Stimulated activated CD8-positive, alpha-beta memory T cell treated with anti-CD3 and anti-CD28 coated beads, Interleukin-4, amount 100 ng/mL, for 24 hours (primary cell): ENCODE measurements at places on chromosomes 12 and 14.

- DNase-seq, result no peak
Observed at GRCh38 chr12:8687846-8688601, 9.8 kb upstream of the RIMKLB start.

DNA sequence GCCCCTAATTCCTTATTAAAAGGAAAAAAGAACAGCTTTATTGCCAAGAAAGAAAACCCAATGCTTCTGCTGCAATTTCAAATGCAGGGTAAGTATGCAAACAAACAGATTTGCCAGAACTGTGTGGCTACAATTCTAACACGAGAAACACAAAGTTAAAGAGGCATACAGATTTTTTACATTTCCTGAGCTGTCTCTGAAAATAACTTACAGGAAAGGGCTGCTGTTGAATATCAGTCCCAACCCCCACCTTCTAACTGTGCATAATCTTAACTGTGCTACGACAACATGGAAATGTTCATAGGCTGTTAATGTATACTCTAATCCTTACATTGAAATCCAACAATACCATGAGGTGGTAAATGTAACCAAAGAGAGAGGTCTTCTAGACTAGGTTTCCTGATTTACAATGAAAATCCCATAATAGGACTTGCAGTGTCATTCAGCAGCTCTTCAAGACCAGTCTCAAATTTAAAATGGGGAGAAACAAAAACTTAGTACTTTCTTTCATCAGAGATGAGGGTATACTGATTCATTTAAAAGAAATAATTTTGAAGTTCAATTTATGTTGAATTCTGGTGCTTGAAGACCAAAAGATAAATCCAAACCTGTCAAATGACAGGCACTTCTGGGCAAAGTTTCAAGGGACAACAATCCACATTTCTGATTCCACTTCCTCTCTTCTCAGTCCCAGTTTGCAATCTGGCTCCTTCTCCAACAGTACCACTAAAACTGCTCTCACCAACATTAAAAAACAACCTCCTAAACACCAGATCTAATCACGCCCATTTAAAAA lies 14.4 kb downstream of the FGD6 start:
- no peak for DNase-seq

DNA sequence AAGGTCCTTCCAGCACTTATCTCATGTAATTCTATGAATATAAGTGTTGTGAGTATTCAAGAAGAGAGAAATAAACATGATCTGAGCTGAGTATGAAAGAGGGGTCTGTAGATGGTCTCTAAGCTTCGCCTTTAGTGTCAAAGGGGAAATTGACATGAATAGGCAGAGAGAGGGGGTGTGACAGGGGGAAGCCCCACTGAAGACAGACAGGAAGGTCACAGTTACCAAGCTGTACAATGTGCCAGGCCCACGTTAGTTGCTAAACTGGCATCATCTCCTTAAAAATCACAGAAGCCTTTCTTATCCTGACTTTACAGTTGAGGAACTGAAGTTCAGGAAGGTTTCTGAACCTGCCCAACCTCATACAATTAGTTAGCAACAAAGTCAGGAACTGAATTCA lies 7.6 kb downstream of the ARHGEF40 start:
- no peak for DNase-seq

DNA sequence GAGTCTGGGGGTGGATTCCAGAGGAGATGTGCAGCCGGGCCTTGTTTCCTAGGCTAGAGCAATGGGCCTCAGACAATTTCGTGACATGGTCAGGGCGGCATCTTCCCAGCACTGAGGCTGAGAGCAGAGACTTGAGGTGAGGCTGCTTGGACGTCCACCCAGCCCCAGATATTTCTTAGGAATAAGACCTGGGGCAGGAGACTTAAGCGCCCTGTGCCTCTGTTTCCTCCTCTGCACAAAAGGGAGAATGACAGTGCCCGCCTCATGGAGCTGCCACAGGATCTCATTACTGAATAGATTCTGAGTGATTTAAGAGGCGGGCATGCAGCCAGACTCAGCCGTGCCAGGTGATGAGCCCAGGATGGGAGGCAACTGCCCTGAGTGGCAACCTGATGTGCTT lies 297.9 kb upstream of the SFSWAP start:
- DNase-seq, result no peak

DNA sequence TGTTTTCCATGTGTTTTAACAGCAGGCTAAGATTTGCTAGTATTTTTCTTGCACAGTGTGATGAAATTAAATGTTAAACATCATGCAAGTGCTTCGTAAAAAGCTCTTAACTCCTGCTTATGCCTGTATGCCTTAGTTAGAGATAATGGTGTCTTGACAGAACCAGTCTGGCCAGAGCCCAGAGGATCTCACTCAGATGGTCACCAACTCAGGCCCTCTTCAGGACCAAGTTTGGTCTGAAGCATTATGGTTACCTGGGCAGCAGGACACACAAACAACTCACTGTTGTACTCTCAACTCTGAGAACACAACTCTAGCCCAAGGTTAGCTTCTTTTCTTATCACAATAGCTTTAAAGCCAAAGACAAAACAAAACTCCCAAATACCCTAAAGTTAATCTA lies 115.4 kb downstream of the KIF21A start:
- DNase-seq, result no peak

- DNase-seq, result no peak
Observed at GRCh38 chr12:2325519-2325918, 272.7 kb downstream of the CACNA1C start.

DNA sequence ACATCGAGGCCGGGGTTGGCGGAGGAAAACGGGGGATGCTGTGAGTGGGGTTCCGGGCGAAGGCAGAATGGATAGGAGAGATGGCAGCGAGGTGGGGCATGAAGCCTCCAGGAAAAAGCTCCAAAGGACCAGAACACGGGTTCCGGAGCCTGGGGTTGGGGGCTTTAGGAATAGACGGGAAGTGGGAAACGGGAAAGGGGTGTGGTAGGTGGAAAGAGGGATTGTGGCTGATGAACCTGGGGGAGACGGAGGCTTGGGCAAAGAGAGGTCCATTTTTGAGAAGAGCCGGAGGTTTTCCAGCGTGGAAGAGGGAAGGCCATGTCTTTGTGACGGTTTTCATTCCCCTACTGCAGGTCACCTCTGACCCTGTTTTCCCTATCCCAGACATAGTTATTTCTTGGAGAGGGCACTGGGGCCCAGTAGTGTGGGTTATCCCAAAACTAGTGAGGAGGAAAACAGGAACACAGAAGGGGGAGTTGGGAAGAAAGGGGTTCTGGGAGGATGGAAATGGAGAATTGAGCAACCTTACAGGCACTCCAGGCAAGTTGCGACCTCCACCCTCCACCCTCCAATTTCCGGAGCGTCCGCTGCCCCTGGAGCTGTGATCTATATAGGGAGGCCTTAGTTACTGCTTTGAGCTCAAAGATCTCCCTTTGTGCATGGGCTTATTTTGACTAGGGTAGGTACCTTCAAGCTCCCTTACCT lies 1.1 kb downstream of the ATN1 start:
- no peak for DNase-seq

DNA sequence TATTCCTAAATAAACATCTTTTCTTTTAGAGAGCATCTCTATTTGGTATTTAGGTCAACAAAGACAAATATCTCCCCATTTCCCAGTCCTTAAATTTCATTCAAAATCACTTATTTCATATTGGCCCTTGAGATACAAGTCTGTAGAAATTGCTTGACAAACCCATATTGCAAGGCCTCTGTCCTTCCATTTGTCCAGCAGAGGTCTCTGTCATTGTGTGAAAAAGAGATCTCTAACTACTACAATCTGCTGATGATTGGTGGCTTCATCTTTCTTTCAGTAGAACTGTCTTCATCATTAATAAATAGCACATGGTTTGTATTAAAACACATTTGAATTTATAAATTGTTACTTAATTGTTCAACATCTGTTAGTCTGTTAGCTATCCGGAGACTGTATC lies 252.6 kb downstream of the ACSS3 start:
- DNase-seq, result no peak

DNA sequence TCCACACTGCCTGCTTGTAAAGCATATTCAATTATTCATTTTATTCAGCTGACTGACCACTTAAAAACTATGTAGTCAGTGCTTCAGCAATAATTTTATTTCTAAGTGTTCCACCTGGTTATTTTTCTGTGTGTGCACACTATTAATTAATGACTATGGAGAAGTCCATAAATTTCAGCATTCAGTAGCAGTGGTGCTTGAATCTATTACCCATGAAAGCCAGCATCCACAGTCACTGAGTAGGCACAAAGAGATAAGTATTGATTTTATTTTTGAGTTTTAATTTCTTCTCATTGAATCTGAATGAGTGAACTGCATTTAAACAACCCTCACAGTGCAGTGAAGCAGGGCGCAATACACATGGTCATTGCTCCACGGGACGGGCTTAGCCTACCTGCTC lies 643.1 kb downstream of the GALC start:
- no peak for DNase-seq

- no peak for DNase-seq
Observed at GRCh38 chr14:38199739-38200138, 8.0 kb upstream of the SSTR1 start.

DNA sequence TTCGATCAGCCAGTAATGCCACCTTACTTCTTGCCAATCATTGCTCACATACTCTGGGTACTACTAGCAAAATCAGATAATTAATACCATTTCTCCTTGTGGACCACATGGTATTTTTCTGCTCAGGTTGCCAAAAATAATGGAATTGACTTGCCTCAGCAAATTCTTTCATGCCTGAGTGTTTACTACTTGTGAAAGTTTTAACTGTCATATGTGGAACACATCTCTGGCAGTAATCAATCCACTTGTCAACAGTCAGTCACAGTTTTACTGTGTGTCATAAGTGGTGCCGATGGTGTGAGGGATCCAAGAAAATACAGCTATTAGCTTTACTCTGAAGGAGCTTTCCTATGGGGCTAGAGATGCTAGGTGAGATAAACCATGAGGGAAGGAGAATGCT lies 55.3 kb upstream of the ATF1 start:
- no peak for DNase-seq

GRCh38 chr12:5022025-5022424 lies 21.7 kb upstream of the KCNA5 start:
- no peak for DNase-seq

GRCh38 chr14:73762375-73762822 lies 48.2 kb upstream of the PNMA1 start:
- no peak for DNase-seq

DNA sequence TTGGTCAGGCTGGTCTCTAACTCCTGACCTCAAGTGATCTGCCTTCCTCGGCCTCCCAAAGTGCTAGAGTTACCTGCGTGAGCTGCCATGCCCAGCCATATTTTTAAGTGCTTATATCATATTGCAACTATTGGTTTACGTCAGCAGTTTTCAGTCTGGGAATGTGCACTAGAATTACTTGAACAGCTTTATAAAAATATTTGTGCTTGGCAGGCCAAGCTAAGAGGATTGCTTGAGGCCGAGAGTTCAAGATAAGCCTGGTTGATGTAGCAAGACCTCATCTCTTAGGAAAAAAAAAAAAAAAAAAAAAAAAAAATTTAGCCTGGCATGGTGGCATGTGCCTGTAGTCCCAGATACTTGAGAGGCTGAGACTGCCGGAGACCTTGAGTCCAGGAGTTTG lies 17.1 kb downstream of the KIAA0586 start:
- DNase-seq, result no peak

DNA sequence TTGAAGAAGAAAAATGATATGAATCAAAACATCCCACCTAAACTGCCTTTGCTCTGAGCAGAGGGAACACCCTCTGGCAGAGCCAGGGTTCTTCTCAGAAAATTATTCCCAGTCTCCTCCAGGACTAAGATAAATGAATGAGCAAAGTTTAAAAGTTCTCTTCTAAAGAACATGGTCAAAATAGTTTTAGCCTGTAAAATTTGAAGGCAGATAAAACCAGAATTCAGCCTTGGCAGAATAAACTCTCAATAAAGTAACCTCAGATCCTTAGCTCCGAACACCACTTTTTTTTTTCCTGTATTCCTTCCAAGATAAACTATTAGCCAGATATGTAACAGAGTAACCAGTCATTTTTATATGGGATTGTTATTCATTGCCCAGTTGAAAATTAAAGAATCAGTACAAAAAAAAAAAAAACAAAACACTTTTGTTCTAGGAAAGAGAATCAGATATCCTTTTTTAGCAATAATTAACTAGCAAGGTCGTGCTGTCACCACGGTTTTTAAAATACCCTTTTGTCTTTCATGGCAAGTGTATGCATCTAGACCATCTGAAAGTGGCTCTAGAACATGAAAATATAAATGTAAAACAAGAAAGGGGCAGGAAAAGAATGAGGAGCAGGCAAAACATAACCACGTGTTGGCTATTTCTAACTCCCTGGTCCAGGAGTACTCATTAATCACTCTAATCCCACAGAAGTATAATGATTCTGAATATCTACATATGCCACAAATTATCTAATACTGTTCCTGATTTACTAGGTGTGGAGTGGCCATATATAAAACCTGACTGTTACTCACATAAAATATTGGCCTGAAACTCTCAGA lies 60.8 kb downstream of the CAPZA3 start:
- DNase-seq, result no peak

DNA sequence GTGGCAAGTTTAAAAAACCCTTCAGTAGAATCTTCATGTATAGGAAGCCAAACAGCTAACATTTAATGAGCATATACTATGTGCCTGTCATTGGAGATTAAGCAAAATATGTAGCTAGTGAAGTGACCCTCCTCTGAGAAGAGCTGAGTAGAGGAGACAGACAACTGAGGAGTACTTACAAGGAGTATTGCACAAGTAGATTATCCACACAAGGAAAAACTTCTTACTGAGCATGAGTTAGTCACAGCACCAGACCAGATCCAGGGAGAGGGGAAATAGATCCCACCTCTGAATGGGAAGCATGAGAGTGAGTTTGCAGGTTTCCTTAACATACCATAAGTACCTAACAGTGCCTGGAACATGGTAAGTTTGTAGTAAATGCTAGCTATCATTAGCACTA lies 33.0 kb downstream of the FRMD6 start:
- no peak for DNase-seq

DNA sequence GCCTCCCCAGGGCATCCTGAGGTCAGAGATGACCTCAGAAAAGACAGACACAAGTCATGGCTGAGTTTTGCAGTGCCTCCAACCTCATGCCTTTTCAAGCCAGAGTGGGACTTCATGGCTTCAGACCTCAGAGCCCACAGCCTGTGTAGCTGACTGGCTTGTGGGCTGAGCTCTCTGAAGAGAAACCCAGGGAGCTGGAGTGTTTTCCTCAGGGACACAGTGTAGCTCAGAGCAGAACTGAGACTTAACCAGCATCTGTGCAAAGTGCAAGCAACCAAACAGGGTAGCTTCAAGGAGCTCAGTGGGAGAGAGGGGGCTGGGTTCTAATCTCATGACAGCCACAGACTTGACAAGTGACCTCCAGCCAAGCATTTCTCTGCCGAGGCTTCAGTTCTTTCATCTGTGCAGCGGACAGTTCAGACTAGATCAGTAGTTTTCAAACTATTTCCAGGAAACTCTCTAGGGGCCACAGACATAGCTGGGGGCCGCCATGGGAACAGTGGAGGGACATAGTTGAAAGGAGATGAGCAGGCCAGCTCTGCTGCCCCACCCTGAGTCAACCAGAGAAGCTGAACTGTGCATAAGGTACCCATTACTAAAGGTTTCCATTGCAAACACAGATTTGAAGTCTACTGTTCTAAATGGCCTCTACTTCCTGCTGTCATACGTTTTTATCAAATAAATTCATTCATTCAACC lies 80.0 kb downstream of the LGMN start:
- DNase-seq, result no peak
